ENCODE measurements at places on chromosomes 11 and 22. TPM values are rescaled to one million over a fixed set of nuclear protein-coding genes. Genes with fewer than 3 reads are reported as not detected.

The PAMR1 gene
- not detected for total RNA-seq

The OR2D2 gene
- total RNA-seq, result not detected

The PRSS23 gene
- 537 TPM for total RNA-seq

The LAYN gene
- 59.2 TPM for total RNA-seq

The TESMIN gene
- 3.6 TPM for total RNA-seq

The HMBS gene
- 9.3 TPM for total RNA-seq

The MAP4K2 gene
- total RNA-seq, result 23.3 TPM

The SPON1 gene
- not detected for total RNA-seq

The LRP4 gene
- 2.1 TPM for total RNA-seq

The KDM4D gene
- total RNA-seq, result 3.2 TPM

The NLRP14 gene
- not detected for total RNA-seq

The KCTD14 gene
- 15.0 TPM for total RNA-seq

The ANO9 gene
- total RNA-seq, result not detected

The CHST1 gene
- 2.9 TPM for total RNA-seq

All from HT1080 (cell line).